ENCODE measurements at places on chromosomes 4 and X.

DNA sequence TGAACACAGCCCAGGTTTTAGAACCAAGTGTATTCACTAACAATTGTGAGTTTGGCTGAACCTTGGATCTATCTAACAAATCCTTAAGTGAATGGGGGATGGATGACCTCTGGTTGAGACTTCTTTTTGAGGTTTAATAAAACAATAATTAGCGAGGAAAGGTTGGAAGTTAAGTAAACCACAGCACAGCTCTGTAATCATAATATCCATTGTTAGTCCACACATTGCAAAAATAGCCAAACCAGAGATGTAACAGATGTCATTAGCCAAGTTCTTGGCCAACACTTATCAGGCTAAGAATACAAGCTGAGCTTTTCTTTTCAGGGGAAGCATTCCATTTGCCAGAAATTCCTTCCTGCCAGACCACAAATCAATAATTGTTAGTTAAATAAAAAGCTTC is 59.1 kb downstream of the FREM3 start:
- no peak for DNase-seq

DNA sequence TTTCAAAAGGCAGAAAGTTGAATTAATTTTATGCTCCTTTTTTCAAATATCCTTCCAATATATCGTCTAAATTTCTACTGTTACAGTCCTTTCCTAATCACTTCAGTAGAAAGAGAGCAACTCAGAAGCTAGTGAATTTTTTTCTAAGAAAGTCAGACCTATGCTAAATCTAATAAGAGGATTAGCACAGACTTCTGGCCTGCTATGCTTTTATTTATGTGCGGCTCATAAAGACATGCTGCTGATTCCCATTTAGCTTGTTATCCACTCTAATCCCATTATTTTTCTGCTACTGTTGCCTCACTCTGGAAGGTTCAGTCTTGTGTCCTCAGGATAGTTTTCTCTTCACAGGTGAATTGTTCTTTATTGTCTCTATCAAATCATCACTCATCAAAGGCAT is 473.5 kb upstream of the FAM241A start:
- no peak for DNase-seq

DNA sequence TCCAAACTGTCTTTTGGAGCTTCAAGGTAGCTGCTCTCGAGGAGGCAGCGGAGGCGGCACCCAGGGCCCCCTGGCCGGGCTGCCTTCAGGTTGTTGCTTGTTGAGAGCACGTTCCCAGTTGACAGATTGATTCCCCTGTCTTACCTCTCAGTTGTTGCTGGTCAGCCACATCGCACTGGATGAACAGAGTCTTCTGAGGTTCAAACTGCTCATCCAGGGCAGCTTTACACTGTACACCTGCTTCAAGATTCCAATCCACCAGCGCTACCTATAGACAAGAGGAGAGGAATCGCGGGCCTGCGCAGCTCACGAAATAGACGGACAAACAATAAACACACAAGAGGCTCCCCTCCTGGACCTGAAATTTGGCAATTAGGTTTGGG is 497 bp downstream of the HPGD start:
- no peak for DNase-seq

DNA sequence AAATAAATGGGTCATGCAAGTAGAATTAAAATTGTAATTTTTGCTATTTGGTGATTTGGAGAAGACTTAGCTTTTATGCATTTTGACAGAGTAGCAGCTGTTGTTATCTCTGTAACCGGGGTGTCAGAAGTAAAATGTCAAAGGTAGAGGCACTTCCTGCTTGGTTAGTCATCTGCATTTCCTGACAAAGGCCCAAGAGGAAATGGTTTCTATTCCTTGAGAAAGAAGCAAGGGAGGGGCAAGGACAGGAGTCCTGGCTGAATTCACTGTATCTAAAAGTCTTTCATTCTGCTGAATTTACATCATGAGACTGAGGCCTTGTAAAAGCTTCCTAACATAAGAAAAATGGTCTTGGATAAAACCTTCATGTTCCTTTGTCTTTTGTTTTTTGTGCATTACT is 550.9 kb upstream of the BOD1L1 start:
- DNase-seq, result no peak

- DNase-seq, result no peak
These were observed 8.1 kb upstream of the GPR119 start for GRCh38 chrX:130393451-130394074.

DNA sequence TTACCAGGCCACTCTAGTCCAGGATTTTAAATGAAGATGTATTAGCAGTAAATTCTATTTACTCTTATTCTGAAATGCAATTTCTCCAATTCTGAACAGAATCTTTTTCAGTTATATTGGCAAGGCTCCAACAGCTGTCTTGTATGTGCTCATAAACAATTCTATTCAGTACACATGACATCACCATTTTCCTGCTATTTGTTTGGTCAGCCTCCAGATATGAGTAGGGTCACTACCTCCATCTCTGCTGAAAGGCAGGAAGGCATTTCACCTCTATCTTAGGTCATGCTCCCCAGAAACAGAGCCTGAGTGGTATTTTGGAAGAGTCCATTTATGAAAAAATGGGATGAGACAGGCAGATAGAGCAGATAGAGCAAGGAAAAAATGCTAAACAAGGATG is 151.1 kb upstream of the ADGRL3 start:
- no peak for DNase-seq

DNA sequence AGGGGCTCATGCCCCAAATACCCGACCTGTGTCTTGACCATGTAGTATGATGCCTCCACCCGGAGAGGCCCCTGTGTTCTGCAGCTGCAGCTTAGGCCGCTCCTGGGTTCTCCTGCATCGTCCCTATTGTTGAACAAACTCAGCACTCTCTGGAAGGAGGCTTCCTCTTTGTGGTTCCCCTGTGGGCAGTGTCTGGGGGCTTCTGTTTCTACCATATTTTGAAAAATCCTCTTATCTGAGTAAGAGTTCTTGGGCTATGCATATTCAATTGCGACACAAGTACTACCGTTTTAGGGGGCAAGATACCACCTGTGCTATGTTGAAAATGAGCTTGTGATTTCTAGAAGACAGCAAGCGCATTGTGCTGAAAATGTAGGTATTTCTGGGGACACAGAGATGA is 276.6 kb downstream of the DHRSX start:
- no peak for DNase-seq

DNA sequence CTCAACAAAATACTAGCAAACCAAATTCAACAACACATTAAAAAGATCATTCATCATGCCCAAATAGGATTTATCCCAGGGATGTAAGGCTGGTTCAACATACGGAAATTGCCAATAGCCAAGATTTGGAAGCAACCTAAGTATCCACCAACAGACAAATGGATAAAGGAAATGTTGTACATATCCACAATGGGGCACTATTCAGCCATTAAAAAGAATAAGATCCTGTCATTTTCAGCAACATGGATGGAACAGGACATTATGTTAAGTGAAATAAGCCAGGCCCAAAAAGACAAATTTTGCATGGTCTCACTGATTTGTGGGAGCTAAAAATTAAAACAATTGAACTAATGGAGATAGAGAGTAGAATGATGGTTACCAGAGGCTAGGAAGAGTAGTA is 82.0 kb upstream of the FAM241A start:
- no peak for DNase-seq

DNA sequence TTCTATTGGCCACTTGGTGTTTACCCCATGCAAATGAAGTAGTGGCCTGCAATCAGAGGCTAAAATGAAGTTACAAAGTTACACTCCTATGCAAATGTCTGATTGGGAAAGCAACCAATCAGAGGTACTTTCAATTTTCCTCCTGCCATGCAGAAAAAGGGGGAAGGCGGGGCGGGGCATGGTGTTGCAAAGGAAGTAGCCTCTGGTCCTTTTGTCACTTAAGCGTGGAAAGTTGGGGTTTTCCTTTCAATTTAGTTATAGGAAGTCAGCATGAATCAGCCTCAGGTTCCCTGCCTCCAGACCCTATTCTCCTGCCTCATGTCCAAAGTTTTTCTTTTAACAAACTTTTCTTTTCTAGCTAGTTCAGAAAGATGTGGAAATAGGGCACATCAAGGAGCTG is 69.3 kb downstream of the GPC4 start:
- no peak for DNase-seq

DNA sequence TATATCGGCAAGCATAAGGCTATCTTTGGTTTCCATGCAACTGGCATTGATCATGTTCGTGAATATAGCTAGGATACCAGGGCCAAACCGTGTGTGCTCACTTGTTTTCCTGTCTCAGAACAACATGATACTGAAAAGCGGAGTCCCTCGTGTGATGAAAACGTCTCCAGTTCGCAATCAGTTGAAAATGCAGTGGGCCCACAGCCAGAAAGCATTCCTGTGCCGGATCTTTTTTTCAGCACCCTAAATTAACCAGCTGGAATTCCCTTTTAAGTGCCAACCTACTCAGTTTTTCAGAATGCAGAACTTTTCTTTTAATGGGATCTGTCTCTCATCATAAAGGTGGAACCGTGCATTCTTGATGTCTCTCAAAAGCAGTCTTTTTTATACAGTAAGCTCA is 130.8 kb upstream of the FRG1 start:
- DNase-seq, result no peak

DNA sequence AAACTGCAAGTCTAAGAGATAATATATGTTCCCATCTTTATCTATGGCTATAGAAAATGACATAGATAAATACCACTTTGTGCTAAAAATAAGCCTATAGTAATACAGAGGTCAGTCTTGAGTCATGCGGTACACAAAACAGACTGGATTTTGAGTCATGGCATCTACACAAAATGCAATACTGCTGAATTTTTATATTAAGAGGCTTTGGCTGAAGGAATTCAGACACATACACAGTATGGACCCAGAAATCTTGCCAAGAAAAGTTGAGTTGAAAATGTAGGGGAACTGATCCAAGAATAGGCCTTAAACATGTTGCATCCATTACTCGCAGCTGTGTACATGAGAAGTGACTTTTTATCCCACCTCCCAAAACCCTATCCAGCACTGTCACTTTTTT is 184.4 kb downstream of the TENM3 start:
- DNase-seq, result no peak

DNA sequence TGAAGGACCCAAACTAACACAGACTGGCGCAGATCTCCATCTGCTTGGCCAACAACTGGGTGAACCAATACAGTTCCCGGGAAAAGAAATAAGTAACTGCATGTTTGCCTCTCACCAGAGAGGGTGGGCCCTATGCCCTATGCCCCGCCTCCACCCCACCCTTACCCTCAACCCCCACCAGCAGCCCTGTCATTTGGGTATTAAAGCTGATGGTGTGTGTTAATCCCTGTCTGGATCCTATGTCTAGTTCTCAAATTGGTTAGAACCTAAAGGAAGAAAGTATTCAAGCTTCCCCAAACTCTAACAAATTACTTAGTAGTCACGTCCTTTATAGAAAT is 19.0 kb downstream of the SMPX start:
- DNase-seq, result no peak

DNA sequence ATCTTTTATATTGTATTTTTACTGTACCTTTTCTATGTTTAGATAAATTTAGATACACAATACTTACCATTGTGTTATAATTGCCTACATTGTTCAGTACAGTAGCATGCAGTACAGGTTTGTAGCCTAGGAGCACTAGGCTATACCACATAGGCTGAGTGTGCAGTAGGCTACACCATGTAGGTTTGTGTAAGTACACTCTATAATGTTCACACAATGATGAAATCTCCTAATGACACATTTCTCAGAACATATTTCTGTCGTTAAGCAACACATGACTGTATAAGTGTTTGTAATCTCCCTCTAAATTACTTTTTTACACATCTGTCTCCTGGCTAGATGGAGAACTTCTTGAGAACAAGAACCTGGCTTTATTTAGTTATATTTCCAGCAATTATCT is 40.3 kb downstream of the UCHL1 start:
- no peak for DNase-seq

DNA sequence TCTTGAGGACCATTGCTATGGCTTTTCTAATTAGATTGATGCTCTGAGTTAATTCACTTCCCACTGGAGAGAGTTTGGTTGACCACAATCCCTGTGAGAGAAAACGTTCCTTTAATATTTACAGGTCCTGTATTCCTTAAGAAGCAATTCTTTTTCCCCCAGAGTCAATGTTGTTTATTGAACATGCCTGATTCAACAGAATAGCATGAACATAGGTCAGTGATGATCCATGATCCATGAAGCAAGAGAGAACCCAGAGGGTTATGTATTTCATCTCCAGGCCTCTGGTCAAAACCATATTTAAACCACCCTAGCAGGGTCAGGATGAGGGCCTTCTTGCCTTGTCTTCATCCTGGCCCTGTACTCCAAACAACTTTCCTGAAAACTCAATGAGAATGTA is 39.4 kb upstream of the EFHC2 start:
- no peak for DNase-seq

- DNase-seq, result no peak
These were observed 95.5 kb upstream of the MSX1 start for GRCh38 chr4:4763822-4764557.

DNA sequence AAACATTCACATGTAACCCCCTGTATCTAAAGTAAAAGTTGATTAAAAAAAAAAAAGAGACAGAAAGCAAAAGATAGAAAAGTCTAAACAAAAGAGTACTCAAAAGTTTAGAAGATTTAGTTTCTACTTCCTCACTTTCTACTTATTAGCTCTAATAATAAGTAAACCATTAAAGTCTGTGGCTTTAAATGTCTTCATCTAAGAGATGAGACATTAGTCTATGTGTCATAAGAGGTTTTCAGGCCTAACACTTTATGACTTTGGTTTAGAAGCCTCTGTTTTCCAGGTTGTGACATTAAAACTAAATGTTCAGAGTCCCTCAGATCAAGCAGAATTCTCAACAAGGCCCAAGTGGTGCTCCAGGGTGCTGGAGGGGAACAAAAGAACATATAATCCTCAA is 42.2 kb upstream of the GUCY1A1 start:
- no peak for DNase-seq

- no peak for DNase-seq
These were observed 12.8 kb upstream of the LIMCH1 start for GRCh38 chr4:41525129-41525528.

- DNase-seq, result no peak
These were observed 50.3 kb downstream of the STPG2 start for GRCh38 chr4:98092833-98093439.

DNA sequence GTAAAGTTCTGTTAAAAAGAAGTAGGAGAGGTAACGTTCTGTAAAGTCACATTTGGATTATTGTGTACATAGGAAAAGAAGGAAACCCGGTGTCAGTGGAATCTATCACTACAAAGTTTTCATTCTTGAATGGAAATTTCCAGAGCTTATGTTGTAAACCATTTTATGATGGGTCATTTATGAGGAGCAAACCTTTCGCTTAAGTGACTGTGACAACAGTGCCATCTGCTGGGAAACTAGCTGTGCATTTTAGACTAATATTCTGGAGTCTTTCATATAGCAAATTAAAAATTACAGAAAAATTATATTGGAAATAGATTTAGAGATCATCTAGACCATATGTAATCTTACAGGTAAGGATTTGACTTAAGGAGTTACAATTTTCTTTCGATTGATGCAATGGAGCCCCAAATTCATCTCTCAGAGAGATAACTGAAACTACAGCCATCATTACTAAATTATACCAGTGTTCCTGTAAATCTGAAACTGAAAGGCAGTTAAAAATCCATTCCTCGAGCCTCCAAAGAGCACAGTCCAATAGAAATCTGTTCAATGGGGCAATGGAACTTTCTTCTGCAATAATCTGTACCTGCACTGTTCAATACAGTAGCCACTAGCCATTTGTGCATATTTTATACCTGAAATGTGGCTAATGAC is 26.9 kb downstream of the ASB9 start:
- DNase-seq, result no peak

GRCh38 chrX:153438532-153438931 is 7.3 kb downstream of the TREX2 start:
- no peak for DNase-seq

- DNase-seq, result no peak
These were observed 46.4 kb downstream of the NAT8L start for GRCh38 chr4:2105559-2105958.
